ENCODE measurements at places on chromosomes 5 and 9. TPM values are rescaled to one million over a fixed set of nuclear protein-coding genes. Genes with fewer than 3 reads are reported as not detected.

IL13 gene
- 0.17 TPM for polyA plus RNA-seq

DNA sequence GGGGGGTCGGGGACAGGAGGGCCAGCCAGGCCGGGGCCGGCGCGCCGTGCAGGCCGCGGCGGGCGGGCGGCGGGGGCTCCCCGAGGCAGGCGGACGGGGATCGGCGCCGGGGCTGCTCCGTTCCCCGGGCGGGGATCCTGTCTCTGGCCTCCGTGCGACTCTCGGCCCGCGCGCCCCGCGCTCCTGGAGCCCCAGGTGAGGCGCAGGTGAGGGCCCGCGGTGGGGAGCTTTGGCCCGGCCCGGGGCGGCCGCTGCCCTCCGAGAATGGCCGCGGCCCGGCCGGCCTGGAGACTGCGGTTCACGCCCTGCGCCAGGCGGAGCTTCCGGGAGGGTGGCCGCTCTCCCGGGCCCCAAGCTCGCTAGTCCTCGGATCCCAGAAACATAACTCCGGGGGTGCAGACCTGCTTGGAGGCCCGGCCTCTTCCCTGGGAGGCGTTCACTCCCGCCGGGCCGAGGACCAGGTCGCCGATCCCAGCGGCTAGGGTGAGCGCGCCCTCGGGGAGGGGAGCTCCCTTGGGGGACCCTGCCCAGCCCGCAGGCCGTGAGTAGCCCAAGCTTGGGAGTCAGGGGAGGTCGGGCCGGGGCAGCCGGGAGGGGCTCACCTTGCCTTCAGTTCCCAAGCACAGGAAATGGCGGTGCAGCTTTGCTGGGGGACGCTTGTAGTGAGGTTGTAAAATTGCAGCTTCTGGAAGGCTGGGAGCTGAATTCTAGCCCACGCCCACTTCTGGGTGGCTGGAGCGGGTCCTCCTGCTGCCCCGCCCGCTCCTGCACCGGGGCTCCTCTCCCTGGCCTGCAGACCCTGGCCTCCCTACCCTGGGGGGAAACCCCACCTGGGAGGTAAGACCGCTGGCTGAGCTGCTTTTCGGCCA, 723 bp downstream of the PPP1R26 start:
- DNase-seq: no peak

DNA sequence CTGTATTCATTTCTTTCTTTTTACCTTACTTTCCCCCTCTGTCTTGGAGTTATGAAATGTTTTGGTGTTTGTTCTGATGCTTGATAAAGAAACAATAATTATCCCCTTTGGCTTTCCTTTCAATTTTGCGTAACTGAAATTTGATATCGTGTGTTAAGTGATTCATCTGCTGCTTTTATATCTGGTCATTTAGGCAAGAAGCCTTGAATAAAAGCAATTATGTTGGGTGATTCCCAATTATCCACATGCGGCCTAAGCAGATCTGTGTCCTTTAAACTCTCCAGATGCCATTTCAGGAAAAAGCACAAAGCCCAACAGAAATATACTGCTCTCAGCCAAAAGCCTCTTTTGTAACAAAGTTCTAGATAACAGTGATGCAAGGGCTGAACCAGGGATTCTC, 92.8 kb downstream of the TAF11L14 start:
- DNase-seq: no peak

GRCh38 chr5:72067682-72068470, 39.4 kb upstream of the MAP1B start:
- DNase-seq: no peak
